ENCODE measurements at places on chromosomes 5 and 9.

DNA sequence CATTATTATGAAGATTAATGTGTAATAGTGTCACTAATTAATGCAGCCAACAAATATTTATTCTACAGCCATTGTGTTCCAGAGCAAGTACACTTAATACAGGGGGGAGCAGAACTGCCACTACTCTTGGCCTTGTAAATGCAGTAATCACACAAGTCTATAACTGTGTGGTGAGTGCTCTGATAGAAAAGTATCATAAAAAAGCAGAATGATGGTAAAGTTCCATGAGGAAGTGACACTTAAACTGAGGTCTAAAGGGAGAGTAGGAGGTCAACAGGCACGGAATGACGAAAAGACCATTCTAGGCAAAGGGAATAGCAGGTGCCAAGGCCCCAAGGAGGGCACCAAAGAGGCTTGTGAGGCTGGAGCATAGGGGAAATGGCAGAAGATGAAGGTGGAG lies 142.9 kb downstream of the OSTF1 start:
- no peak for DNase-seq

GRCh38 chr5:106392766-106393165 lies 1278.0 kb downstream of the EFNA5 start:
- DNase-seq = no peak

DNA sequence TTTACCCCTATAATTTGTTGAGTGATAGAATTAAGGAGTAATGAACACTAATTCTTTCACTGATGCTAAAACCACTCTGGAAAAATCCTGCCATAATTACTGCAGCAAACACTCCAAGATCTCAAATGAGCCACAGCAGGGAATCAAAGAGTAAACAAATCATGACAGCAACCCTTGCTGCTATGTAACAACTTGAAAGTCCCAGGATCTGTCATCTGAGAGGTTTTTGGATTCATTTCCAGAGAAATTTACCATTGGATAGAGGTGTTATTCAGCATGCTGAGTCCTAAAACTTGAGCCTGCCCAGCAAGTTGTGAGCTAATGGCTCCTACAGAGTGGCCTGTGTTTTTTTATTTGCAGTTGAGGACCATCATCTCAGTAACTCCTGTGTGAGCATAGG lies 59.2 kb downstream of the PRLR start:
- no peak for DNase-seq

GRCh38 chr9:112274600-112274999 lies 58.8 kb downstream of the PTBP3 start:
- no peak for DNase-seq

- no peak for DNase-seq
Observed at GRCh38 chr5:142114687-142115086, 6.1 kb downstream of the NDFIP1 start.

GRCh38 chr5:131794586-131794985 lies 2.2 kb downstream of the FNIP1 start:
- DNase-seq = peak; percentile 71

GRCh38 chr9:73613092-73613701 lies 461.5 kb downstream of the ANXA1 start:
- no peak for DNase-seq

GRCh38 chr5:39080597-39081204 lies 6.5 kb upstream of the RICTOR start:
- peak; percentile 57 for DNase-seq

DNA sequence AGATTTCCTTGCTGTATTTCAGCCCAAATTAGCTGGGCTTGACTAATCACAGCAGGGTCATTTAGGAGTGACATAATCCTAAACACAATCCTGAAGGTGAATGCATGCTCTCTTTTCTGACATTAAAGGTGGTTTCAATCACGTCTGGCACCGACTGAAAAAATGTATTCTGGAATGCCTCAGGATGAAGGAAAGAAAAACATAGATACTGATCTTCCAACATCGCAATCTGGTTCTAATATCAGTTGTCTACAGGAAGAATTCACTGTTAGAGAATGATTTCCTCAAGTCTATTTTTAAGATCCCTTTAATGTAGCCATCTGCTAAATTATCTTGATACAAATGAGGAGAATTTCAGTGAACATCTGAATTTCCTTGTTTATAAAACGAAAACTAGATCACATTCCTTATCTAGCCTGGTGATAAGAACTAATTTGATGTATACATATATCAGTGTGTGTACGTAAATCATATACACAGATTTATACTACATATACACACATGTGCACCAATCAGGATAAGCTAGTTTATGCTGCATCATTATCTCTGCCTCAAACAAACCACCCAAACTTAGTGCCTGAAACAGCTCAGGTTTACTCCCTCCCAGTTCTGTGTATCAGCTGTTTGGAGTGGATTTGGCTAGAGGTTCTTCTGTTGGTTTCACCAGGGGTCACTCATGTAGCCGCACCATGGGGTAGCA lies 31.3 kb upstream of the TAS2R1 start:
- DNase-seq = no peak

- peak; percentile 65 for DNase-seq
Observed at GRCh38 chr9:132241840-132242620, 80.2 kb downstream of the NTNG2 start.

DNA sequence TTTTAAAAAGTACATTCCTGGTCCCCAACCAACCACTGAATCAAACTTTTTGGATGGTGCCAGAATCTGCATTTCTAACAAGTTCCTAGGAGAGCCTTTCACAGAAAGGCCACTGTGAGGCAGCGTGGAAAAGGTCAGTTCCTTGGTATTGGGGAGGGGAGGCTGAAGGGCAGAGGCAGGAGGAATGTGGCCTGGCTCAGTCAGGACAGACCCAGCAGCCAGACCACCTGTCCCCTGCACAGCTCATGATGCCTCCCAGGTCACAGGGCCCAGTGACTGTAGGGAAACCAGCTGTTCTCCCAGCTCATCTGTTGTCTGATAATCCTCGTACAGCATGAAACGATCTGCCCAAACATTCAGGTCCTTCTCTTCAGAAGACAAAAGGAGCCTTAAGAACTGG lies 132.9 kb downstream of the LHFPL2 start:
- DNase-seq = no peak

DNA sequence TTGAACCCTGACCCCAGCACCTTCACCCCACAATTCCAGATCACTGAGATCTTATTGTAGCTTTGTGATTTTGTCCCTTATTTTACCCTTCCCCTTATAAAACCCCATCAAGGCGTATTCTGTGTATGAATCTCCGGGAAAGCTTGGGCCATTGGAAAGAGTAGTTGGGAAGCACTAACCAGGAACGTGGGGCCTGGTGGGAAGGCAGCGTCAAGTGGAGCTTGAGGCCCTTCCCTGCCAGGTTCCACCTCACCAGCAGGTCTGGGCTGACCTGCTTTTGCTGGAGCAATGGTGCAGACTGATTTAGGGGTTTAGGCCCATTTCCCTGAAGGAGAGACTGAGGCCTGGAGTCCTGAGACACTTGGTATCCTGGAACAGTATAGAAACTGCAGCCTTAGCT lies 9.3 kb downstream of the PHF2 start:
- no peak for DNase-seq

DNA sequence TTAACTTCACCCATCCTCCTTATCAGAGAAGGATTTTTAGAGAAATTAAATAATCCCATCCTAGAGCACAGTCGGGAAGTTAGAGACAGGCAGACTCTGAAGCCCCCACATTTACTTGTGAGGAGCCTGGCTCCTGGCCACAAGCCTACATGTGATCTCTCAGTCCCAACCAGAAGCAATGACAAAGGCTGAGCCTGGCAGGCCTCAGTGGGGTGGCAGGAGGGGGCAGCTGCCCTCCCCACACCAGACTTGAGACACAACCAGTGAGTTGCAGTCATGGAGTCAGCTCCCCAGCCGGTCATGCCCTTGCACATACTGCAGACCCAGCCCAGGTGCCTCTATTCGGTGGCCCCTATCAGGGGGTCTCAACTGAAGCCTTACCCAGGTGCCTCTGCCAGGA lies 11.0 kb downstream of the NAIF1 start:
- no peak for DNase-seq

DNA sequence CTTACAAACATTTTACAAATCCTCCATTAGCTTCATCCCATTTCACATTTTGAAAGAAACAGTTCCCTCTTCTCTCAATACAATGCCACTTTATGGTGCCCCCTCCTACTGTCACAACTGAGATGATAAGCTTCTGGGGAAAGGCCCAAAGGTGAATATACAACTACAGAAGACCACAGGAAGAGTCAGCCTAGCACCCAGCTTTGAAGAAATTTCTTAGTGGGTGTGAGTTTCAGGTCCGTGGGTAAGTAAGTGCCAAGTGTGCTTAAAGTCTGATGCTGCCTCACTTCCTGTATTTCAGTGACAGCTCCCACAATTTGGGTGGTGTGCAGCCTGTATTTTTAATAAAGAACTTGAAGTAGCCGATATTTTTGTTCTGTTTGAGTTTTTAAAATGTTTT lies 68.1 kb downstream of the ARHGEF28 start:
- peak; percentile 3 for DNase-seq

GRCh38 chr5:158032246-158032645 lies 173.3 kb upstream of the CLINT1 start:
- no peak for DNase-seq

GRCh38 chr5:125607018-125607417 lies 816.2 kb upstream of the GRAMD2B start:
- DNase-seq = no peak

GRCh38 chr5:168270476-168270875 lies 21.0 kb upstream of the WWC1 start:
- no peak for DNase-seq

- no peak for DNase-seq
Observed at GRCh38 chr9:86599561-86599960, 245.4 kb upstream of the TUT7 start.

DNA sequence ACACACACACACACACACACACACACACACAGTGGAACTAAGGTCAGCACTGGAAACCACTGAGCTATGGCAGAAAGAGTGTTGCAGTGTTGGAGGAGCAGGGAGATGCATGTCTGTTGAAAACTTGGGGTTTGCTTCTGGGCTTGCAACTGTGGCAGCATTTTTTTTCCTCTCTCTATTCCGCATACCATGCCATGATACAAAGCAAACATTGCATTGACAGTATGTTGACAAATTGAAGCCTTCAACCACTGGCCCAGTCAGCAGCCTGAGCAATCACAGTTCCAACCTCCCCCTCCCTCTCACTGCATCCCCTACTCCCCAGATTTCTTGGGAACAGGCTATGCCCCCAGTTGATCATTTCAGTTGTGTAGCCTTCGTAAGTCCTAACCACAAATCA lies 478.1 kb upstream of the WWC1 start:
- no peak for DNase-seq

DNA sequence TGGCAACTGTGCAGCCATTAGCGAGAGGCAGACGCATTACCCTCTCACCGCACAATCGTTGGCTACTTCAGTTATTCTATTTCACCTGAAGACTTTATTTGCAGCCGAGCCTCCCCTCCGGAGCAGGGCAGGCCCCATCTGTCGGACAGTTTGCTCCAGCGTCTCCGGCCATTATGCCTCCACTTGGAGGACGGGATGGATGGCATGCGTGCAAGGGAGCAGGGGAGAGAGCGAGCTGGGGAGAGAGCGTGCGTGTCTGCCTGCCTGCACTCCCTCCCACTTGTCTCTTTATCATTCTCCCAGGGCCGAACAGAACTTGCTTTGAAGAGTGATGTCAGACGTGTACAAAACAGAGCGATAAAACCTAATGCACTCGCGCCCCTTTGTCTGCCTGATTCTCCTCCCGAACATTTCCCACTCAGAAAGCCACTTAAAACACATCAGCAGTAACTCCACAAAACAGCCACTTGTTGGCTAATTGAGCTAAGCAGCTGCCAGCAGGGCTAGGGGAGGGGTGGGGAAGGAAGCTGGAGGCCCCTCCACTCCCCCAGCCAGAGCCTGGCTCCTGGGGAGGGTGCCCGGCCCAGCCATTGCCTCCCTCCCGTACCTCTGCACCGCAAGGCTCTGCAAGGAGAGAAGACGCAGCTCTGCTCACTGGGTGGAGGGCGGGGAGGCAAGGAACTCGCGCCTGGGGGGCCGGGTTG lies 43.4 kb upstream of the FUBP3 start:
- no peak for DNase-seq

GRCh38 chr5:112604732-112605630 lies 132.7 kb upstream of the APC start:
- DNase-seq = peak; percentile 82

GRCh38 chr5:150209099-150209635 lies 19.3 kb downstream of the SLC6A7 start:
- DNase-seq = no peak

Measured in NAMALWA (cell line).